ENCODE measurements at places on chromosomes 11 and 22.

DNA sequence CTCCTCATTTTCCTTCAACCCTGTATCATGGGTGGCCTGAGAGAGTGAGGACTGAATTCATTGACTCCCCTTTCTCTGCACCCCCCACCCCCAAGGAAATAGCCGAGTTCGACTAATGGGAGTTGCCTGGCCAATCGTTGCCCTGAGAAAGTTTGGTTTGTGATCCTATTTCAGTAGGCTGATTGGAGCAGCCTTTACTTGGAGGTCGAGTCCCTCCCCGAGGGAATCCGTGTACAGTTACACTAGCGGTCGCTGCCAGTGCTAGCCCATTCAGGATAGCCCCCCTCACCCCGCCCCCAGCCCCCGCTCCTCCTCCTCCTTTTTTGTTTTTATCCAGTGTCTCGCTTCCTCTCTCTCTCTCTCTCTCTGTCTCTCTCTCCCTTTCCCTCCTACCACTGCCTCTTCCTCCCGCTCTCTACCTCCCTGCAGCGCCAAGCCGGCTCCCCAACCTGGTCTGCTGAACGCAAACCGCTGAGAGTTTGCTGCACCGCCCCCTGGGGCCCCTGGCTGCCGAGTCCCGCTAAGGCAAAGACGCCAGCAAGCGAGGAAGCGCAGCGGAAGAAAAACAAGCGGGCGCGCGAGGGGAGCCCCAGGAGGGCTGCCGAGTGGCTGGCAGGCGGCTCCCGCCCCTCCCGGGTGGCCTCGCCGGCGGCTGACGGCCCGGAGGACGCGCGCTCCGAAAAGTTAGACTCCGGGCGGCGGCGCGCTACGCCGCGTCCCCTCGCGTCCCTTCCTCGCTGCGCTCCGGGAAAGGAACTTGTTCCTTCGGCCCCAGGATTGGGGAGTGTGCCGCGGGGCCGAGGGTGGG is at the start of gene GRAMD1B:
Gene GRAMD1B (plus strand): TSS at position 357 of the 808 bp plus-strand sequence. CDS start 524 bp downstream, outside the sequence.
- peak; percentile 90 for DNase-seq

DNA sequence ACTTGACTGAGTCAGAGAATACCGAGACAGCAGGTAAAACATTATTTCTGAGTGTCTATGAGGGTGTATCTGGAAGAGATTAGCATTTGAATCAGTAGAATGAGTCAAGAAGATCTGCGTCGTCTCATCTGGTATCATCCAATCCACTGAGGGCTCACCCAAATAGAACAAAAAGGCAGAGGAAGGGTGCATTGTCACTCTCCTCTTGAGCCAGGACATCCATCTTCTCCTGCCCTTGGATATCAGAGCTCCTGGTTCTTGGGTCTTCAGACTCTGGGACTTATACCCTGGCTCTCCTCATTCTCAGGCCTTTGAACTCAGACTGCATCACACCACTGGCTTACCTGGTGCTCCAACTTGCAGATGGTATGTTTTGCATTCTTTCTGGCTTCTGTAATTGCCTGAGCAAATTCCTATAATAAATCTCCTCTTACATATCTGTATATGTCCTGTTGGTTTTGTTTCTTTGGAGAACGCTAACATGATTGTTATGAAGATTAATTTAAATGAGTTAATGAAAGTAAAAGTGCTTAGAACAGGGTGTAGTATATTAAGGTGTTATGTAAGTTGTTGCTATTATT is 49.3 kb downstream of the ME3 start:
- DNase-seq = no peak

GRCh38 chr11:127943763-127944162 is 643.6 kb downstream of the ETS1 start:
- no peak for DNase-seq

DNA sequence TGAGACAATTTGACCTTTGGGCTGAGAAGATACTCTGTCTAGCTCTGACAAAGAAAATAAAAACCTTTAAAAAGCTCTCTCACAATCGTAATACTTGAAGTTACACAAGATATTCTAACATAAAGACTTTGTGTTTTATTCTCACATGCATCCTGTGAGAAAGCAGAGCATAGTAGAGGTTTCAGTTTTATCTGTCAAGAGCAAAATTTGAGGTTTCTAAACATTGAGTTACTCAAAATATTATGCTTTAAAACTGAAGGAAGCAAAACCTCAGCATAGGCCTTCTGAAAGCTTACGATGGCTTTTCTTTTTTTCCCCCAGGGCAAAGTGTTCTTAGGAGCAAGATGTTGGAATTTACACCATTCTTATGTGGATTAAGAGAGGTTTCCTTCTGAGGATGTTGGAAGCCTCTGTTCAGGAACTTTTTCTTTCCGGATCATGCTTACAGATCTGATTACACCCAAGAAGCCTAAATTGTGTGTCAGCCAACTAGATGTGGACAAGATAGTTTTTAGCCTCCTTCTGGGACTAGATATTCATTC is 15.0 kb upstream of the OR51M1 start:
- no peak for DNase-seq

DNA sequence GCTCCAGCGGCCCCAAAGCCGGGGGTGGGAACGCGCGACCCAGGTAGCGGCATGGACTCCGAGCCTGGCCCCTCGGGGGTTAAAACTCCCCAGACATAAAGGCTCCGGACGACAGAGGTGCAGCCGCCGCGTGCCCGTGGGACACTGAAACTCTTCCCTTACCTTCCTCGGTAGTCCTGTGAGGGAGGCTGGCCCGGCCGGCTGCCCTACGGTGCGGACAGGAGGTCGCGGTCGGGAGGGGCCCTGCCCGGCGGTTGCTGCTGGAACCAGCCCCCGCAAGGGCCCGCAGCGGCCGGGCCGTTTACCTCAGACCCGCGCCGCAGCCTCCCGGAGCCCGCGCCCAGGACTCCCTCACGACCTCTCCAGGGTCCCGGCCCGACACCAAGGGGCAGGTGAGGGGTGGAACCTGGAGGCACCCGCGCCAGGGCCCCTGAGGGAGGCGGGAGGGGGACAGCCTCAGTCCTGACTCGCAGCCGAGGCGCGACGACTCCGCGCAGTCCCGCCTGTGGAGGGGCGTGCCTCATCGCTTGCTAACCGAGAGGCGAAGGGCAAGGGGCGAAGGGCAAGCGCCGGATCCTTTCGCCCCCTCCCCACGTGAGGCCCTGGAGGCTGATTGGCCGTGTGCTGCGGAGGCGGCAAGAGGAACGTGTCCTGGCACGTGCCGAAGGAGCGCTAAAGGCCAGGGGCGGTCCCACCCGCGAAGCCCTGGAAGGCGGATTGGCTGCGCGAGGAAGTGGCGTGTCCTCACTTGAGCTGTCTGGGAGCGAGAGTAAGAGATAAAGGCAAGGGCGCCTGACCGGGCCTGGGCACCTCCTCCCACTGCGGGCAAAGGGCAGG is at the start of gene UPB1:
Gene UPB1 (plus strand): TSS at position 805 of the 837 bp plus-strand sequence. CDS start 72 bp downstream, outside the sequence.
- no peak for DNase-seq

- DNase-seq = no peak
Measured at GRCh38 chr22:19837915-19838314, 16.8 kb downstream of the GNB1L start.

- no peak for DNase-seq
Measured at GRCh38 chr22:42050641-42051180, 19.9 kb downstream of the NAGA start.

Data from renal pelvis (tissue), 12 donors.